Stromal cell of bone marrow (primary cell): ENCODE measurements at places on chromosomes 11 and 22.
A peak's percentile ranks its signal among the peaks of the same experiment; 100 is the strongest.

DNA sequence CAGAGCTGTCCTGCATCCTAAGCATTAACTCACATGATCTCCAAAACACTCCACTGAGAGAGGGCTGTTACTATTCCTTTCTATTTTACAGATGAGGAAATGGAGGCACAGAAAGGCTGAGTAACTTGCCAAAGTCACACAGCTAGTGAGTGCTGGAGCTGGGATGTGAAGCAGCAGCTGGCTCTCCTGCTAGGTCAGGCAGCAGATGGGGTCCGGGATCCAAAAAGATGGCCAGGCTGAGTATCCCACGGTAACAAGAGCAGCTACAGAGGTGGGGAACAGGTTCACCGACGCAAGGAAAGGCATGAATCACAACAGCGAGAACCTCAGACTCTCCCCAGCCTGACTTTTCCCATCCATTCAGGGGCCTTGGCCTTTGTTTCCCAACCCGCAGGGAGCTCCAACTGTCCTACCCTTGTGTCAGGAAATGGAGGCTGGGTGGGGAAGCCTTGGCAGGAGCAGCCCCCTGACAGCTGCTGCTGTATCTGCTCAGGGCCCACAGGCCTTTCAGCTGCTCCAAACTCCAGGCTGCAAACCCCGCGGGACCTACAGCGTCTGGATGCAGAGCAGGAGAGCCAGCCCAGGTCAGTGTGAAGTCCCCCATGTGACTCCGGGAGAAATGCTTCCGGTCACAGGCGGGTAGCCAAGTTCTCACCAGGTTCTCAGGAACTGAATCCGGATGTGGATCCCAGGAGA lies 29.5 kb downstream of the DKK3 start:
- no peak for DNase-seq

GRCh38 chr11:18352581-18352980 lies 30.2 kb downstream of the GTF2H1 start:
- no peak for DNase-seq

GRCh38 chr11:4664786-4665185 lies 21.0 kb downstream of the OR51E1 start:
- peak; percentile 3 for DNase-seq

GRCh38 chr11:46001448-46001914 lies 79.0 kb downstream of the LARGE2 start:
- no peak for DNase-seq

DNA sequence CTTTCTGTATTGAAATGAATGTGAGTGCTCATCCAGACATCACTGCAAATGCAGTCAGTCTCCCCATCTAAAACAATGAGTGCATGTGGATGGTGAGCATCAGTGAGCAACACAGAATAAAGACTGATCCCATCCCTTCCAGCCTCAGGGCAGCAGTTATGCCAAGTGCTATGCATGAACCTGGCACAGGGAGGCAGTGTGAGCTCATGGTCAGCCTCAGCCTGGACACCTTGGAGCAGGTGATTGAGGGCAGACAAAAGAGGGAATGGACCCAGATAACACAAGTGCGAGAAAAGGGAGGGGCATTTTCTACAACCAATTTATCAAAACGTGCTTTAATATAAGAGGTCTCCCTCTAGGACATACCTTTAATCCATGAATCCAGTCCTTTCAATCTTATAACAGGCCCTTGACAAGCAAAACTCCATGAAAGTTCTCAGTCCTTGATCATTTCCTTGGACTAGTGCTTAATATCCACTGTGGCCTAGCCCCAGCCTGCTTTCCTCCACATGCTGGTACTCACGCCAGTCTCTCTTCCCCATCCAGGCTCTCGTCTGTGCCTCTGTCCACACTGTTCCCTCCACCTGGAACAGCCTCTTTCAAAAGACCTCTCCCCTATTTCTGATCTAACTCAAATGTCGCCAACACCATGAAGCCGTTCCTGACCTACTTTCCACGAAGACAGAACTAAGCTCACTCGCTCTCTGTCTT lies 50.5 kb upstream of the LRRC55 start:
- DNase-seq = no peak

- no peak for DNase-seq
Measured at GRCh38 chr11:126392633-126393013, 37.1 kb downstream of the ST3GAL4 start.

DNA sequence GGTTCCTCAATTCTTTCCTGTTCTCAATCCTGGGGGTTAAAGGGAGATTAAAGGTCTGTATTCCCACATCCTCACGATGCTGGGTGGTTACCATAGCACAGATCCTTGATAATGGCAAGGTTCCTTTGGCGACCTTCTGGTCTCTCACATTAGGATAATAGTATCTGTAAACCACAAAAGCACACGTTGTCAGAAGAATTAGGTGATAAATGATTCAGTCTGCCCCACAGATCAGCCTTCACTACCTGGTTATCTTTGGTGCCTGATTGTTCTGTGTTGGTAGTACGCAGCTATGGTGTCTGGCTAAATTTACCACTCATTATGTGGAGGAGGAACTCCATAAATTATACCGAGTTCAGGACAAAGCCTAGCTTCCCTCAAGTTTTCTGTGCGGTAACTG lies 78.4 kb downstream of the C2CD3 start:
- DNase-seq = no peak

DNA sequence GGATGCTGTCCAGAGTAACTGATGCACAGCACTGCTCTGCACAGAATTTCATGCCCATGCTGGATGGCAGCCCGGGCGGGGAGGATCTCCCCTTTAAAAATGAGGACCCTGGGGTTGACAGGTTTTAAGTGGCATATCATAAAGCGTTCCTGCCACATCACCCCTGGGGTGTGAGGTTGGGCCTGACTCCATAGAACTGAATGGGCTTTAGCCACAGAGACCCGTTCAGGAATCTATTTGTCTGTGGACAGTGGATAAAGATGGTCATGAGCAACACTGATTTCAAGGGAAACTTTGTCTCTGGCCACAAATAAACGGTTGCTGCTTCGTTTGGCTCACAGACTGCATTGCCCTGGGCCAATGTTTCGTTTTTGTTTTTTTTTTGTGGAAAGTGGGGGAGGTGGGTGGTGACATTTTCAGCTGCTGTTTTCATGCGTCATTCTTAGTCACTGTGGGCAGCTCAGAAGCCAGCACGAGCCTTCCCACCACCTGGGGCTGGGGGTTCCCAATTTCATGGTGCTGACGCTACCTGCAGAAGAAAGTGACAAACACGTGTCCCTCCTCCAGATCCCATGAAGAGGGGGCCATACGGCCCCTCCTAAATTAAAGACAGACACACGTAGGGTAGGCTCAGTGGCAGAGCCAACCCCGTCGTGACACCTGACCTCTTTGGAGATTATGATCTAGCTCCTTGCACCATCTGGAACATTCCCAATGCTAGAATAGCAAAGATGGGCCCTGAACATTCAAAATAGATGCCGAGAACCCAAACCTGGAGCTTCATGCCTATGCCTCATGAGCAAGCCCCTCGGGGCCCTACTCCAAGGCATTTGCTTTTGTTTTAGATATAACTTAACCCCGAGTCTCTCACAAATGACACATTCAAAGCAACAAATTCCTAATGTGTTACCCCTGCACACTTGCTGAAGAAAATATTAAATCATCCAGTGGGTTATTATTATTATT lies 54.8 kb upstream of the PHF21B start:
- DNase-seq = peak; percentile 87

- peak; percentile 60 for DNase-seq
Measured at GRCh38 chr11:122045181-122045586, 70.8 kb downstream of the BLID start.

- DNase-seq = no peak
Measured at GRCh38 chr11:101738452-101738851, 154.6 kb upstream of the TRPC6 start.

GRCh38 chr11:19808076-19808911 lies 95.7 kb downstream of the NAV2 start:
- DNase-seq = no peak

GRCh38 chr11:68439355-68440065 lies 21.0 kb upstream of the PPP6R3 start:
- DNase-seq = no peak

DNA sequence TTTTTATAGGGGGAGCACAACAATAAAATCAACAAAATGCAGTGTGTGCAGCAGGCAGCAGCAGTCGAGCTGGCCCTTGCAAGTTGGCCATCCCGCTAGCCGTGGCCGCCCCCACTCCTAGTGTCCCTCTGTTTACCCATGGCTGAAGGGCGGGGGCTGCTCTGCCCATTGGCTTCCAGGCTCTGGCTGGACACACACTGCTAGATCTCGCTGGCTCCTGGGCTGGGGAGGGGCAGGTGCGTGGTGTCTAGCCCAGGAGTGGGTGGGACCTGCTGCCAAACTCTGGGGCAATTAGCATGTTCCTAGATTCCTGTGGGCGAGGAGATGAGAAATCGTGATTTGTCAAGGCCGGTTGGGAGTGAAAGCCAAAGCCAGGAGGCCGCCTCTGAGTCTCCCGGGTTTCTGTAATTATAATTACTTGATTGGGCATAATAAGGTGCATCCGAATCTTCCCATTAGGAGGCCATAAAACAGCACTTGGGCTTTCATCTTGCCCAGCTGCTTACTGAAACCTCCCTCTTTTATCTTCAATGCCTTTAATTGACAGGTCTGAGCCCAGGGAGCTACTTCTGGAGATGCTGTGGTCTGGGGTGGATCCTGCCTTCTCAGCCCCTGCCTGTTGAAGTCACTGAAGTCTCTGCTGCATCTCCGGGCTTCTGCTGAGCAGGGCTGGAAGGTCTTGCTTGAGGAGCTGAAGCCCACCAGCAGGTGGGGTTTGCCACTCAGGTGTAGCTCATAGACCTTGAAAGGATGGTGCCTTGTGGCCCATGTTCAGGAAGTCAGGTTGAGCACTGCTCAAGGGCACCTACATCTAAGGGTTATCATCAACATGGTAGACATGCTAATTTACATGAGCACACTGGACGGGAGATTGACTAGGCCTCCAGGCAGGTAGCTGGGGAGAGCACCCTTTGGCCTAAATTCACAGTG lies 44.5 kb upstream of the DKK3 start:
- DNase-seq = no peak

DNA sequence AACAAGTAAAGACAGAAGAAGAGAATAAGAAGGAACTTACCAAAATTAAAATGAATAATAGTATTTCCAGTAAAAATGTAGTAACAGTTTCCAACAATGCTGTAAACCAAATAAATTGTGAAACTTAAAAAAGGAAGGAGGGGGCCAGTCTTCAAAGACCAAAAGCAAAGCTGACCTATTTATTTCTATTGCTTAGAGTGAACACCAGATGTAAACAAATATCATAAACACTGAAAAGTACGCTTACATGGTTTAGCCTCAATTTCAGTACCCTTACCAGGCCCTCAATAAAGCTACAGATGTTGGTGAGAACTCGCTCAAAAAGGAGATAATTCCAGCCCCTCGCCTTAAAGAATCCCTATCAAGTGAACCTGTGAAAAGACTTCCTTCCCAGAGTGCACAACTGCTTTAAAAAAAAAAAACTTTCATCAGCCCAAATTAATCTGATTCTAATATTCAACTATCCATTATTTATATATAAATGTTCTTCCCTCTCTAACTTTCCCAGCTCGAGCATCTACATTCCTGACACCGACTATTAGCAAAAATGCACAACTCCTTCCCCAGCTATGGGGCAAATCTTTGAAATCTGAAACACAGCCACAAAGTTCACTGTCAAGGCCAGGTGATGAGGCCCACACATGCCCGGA lies 2.4 kb downstream of the PHF21A start:
- no peak for DNase-seq

DNA sequence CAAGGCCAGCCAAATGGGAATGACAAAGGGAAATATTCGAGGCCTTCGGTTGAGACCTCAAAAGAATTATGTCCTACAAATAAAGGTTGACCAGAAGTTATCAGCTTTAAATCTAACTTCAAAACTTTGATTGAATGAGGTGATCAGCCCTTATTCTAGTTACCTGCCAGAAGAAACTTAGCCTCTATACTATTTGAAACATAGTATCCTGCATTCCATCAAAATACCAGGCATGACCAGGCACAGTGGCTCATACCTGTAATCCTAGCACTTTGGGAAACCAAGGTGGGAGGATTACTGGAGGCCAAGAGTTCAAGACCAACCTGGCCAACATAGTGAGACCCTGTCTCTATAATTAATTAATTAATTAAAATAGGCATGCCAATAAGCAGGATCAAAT lies 44.3 kb upstream of the ADORA2A start:
- no peak for DNase-seq
